ENCODE measurements at places on chromosomes 3 and 15.

GRCh38 chr15:56754772-56755370 is 21.6 kb upstream of the ZNF280D start:
- DNase-seq: no peak

GRCh38 chr3:5523125-5523524 is 335.6 kb downstream of the EDEM1 start:
- DNase-seq: no peak

DNA sequence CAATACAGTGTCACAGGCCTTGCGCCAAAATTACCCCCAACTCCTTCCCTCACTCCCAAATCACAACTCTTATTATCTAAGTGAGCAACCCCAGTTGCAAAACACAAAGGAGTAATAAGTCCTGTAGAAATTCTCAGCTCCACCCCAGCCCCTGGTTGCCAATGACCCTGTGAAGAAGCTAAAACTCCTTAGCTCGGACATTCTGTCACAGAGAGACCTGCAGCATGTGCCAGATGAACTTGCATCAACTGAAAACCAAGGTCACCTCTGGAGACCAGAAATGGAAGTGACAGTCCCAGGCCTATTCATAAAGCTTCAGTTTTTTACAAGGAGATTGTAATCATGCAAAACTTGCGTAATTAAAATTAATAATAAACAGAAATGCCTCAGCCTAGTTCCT is 55.2 kb downstream of the RBPMS2 start:
- no peak for DNase-seq

DNA sequence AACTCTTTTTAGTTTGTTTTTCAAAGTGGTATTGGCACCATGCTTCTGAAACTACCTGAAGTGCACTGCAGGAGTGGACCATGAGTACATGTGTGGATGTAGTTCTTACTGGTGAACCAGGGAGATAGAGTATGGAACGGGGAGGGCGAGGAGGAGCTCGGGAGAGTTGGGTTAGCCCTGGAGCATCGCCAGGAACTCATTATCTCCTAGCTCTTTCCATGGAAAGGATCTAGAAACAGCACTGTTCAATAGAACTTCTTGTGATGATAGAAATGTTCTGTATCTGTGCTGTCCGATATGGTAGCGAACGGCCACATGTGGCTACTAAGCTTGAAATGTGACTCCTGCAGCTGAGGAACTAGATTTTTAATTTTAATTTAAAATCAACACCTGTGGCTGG is 47.3 kb downstream of the VGLL4 start:
- no peak for DNase-seq

Data from NCI-H69 (cell line).